DMS53 (cell line): ENCODE measurements at places on chromosomes 7 and 10.

DNA sequence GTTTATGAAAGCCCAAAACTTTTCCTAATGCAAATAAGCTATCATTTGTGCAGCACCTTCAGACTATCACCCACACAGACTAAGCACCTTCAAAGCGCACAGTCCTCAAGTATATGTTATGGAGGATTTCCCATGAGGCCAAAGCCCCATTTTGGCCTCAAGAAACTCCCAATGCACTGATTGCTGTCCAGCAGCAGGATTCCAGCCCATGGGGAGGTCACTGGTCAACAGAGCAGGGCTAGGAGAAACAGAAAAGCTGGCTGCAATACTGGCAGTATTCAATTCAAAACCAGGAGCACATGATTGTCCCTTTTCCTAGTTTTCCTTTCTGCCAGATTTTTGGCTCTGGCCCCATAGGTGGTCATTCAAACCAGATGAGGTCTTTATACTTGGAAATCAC, 24.5 kb upstream of the KIAA1217 start:
- DNase-seq, result no peak

DNA sequence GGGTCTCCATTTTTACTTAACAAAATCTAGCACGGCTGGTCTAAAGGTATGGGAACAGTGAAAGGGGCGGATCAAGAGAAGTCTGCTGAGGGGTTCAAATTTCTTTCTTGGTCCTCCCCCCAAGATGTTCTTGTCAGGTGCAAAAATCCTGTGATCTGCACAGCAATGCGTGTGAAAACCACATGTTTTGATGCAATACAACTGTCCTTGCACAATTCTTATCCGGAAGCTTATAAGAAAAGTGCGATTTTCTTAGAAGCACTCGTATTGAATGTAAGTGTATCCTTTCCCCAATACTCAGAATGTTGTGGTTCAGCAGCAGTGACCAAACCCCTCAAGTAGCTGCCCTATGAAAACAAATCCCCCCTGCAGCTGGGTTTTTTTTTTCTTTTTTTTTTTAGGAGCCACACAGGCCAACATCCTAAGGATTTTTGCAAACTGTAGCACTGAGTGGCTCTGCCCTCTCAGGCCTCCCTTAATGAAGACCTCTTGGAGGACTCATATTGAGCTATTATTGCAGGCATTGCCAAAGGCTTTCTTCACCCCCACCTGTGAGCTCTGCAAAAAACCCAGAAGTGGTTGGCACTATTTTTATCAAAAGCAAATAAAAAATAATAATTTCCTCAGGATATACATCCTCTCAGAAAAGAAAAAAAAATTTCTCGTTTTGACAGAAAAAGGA, 151.9 kb upstream of the ITGB1 start:
- DNase-seq, result no peak

- DNase-seq, result no peak
Measured at GRCh38 chr7:18450019-18450418, 45.5 kb upstream of the HDAC9 start.

DNA sequence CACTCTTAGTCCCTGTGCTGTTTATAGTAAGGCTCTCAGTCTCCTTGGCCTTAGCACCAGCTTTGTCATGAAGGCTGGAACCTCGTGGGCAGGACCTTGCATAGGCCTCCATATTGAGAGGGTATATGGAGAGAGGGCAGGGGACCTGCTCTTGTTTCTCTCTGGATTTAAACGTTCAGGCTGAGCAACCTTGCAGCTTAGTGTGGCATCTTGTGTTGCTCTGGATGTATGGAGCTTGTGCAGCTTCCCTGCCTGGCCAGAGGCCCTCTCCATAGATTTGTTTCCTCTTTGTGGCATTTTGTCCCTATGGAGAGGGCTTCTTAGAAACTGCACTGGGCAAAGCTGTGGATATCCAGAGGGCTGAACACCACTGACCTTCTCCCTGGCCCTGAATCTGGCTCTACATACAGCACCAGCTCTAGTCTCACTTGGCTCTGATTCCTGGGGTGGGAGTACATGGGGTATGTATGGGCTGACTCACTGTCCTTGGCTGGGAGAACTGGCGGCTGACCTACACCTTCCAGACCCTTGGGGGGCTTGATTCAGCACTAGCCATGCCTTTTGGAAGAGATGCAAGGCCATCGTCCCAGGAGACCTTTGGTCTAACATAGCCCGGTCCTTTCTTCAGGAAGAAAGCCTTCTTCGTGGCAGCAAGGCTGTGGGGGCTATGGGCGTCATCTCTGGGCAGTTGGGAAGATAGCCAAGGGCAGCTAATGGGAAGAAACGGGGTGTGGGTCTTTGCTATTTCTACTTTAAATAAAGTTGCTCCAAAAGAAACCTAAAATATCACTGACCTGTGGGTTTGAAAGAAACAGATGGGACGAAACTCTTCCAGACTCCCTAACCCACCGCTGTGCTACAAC, 30.5 kb downstream of the ITPRIP start:
- DNase-seq, result no peak

DNA sequence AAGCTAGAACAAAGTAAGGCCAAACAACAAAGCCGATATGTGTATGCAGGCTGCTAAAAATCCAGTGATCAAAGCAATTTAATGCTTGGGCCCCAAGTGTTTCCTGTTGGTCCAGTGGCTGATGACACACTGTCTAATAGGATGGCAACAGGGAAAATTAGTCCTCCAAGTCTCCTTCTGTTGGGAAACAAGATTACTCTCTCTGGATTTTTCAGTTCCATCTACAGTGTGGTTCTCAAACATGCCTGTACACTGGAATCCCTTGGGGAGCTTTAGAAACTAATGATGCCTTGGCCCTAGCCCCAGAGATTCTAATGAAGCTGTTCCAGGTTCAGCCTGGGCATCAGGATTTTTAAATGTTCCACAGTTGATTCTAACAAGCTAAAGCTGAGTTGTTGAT, 198.7 kb downstream of the AHR start:
- DNase-seq, result peak; percentile 13

- DNase-seq, result peak; percentile 9
Measured at GRCh38 chr10:92692697-92693533, 3.2 kb downstream of the HHEX start.

- no peak for DNase-seq
Measured at GRCh38 chr7:14836571-14837189, 65.9 kb downstream of the DGKB start.

- no peak for DNase-seq
Measured at GRCh38 chr7:3042861-3043489, 692 bp downstream of the CARD11 start.

GRCh38 chr7:47094462-47094861, 487.4 kb downstream of the TNS3 start:
- DNase-seq, result no peak

DNA sequence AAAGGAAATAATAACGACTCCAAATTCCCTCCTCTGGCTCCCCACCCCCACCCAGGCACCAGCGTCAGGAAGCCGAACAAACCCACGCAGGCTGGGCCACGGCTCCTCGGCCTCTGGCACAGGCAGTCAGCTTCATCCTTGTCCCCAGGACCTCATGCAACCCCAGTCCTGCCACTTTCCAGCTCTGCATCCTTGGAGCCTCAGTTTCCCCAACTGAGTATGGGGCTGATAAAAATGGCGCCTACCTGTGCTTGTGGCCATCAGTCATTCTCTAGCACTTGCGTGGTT, 137.1 kb downstream of the RGS10 start:
- no peak for DNase-seq

- no peak for DNase-seq
Measured at GRCh38 chr10:26479766-26480492, 41.8 kb downstream of the APBB1IP start.

GRCh38 chr7:1377111-1377909, 82.0 kb downstream of the MICALL2 start:
- DNase-seq, result peak; percentile 22

DNA sequence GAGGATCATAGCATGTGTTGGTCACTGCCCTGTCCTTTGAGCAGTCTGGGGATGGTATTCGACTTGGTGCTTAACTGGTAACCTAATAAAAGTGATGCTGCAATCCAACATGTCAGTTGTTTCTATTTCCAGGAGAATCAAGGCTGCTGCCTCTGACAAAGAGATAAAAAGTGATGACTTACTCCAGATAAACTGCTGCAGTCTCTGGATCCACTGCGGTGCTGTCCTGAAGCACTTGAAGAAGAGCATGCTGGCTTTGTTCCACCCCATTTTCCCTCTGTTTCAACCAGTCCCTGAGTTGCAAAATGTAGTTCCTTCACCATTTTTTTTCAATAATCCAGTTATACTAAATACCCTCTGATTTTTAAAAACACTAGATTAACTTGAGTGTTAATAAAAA, 403.5 kb upstream of the ANKRD30A start:
- DNase-seq, result no peak

DNA sequence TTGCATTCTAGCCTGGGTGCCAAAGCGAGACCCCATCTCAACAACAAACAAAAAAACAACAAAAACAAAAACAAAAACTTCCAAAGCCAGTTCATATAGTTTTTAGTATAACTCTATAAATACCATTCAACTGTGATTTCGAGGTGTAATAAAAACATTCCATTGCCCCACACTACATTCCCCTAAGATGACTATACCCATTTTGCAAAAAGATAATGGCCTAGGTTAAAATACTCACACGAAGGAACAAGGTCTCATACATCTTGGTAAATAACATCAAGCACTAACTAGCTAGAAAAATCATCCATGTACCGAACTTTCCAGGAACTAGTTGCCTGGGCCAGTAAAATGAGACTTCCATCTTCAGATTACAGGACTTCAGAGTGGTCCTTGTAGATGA, 55.4 kb downstream of the GLI3 start:
- DNase-seq, result no peak

DNA sequence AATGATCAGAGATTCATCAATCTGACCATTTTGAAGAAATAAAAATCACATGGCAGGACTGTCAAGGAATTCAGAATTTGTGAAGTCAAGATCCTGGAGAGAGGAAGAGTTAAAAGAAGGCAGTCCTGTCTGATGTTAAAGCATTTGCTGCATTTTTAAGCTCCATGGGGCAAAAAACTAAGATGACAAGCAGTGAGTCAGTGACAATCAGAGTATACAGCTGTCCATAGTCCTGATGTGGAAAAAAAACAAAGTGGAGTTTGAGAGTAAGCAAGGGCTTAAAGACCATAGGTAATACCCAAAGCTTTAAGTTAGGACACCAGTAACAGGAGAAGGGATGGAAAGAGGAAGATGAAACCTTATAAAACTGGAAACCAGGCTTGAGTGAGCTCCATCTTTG, 412.7 kb upstream of the ANKRD30A start:
- DNase-seq, result no peak

GRCh38 chr7:74093671-74094223, 10.1 kb downstream of the LIMK1 start:
- DNase-seq, result peak; percentile 79

- DNase-seq, result no peak
Measured at GRCh38 chr7:117248829-117249228, 74.0 kb downstream of the WNT2 start.

DNA sequence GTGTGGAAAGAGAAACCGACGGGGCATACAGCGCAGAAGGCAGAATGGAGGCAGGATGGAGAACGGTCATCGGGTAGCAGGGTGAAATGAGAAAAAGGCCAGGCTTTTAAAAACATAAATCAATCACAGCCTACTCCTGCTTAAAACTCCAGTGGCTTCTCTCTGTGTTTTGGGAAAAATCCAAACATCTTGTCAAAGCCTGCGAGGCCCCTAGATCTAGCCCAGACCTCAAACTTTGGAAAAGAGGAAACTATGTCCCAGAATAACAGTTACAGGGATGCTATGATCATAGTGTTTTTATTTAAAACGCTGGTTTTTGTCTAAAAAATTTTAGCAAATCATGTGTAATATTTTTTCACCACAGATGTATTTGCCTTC, 41.1 kb downstream of the PPP1R3C start:
- no peak for DNase-seq

- no peak for DNase-seq
Measured at GRCh38 chr7:24899161-24899560, 80.8 kb downstream of the OSBPL3 start.

GRCh38 chr7:94510582-94511496, 1.2 kb downstream of the CASD1 start:
- DNase-seq, result peak; percentile 80

GRCh38 chr7:108014215-108014614, 11.3 kb upstream of the LAMB1 start:
- DNase-seq, result no peak

- no peak for DNase-seq
Measured at GRCh38 chr10:21769041-21769440, 234.5 kb downstream of the DNAJC1 start.

DNA sequence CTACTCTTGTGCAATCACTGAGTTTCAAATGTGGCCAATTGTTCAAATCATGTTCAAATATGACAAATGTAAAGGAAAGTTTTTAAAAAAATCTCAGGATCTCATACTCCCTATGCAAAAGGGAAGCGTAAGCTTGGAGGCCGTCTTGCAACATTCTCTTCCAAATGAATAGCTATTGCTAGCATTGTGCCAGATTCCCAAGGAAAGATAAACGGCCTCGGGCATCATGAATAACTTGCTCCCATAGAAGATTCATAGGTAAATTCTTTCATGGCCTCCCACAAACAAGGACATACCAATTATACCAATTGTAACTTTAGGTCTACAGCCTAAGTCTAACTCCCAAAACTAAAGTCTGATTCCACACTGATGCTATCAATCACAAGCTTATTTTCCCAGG, 416.9 kb downstream of the THSD7A start:
- no peak for DNase-seq

- no peak for DNase-seq
Measured at GRCh38 chr10:132668048-132668394, 117.9 kb downstream of the NKX6-2 start.

DNA sequence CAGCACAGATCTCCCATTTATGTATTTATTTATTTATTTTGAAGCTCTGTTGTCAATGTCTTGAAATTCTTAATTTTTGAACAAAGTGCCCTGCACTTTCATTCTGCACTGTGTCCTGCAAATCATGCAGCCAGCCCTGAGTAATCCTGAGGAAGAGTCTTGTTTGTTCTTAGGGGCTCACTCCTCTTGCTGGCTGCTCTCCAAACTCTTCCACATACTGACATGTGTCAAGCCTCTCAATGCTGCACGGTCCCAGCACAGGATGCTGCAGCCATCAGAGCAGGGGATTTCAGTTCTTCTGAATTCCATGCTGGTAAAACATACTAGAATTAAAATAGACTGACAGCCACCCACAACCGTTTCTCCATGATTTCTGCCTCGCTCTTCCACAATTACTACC, 207.2 kb downstream of the PARD3 start:
- peak; percentile 37 for DNase-seq

- DNase-seq, result no peak
Measured at GRCh38 chr10:112442063-112442462, 4.7 kb downstream of the ZDHHC6 start.

- DNase-seq, result no peak
Measured at GRCh38 chr10:48835781-48836180, 103.9 kb downstream of the LRRC18 start.

DNA sequence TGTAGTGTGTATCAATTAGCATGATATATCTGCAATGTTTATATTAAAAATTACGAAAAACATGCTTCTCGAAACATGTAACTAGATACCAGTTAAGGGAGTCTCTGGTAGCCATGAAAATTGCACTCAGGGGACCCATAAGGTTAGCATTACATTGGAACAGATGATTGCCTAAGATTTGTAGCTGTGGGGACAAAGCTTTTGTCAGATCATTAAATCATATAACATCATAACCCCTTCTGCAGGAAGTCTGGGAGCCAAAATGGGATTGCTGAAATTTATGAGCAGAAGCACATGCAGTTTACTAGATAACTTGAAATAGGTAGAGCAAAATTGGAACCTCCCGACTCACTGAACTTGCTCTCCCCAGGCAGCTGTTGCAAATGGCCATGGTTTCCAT, 235.0 kb upstream of the IGFBP3 start:
- DNase-seq, result no peak

- no peak for DNase-seq
Measured at GRCh38 chr10:79451046-79451699, 5.7 kb upstream of the ZCCHC24 start.

GRCh38 chr7:144516729-144517525, 113.4 kb upstream of the NOBOX start:
- no peak for DNase-seq
